ENCODE measurements at places on chromosomes 11 and 22.

DNA sequence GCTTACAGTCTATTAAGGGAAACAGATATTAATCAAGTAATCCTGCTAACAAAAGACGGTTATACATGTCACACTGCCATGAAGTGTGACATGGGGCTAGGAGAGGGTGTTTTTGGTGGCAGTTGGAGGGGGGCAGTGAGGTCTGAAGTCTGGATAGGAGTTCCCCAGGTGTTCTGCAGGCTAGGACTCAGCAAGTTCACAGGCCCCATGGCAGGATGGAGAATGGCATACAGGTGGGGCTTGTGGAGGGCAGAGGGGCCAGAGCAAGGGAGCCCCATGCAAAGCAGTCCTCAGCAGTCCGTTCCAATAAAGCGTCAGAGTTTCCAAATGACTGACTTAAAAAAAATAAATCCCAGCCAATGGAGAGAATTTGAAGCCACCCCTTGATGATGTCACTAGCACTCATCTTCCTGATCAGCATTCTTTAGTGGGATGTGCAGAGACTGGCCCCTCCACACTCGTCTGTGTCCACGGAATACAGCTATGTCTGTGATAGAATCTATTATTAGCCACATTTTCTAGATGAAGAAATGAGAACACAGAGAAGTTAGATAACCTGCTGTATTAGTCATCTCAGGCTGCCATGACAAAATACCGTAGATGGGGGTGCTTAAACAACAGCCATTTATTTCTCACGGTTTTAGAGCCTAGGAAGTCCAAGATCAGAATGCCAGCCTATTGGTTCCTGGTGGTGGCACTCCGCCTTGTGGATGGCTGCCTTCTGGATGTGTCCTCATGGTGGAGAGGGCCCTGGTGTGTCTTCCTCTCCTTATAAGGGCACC is 32.6 kb downstream of the PRDM11 start:
- DNase-seq, result no peak

DNA sequence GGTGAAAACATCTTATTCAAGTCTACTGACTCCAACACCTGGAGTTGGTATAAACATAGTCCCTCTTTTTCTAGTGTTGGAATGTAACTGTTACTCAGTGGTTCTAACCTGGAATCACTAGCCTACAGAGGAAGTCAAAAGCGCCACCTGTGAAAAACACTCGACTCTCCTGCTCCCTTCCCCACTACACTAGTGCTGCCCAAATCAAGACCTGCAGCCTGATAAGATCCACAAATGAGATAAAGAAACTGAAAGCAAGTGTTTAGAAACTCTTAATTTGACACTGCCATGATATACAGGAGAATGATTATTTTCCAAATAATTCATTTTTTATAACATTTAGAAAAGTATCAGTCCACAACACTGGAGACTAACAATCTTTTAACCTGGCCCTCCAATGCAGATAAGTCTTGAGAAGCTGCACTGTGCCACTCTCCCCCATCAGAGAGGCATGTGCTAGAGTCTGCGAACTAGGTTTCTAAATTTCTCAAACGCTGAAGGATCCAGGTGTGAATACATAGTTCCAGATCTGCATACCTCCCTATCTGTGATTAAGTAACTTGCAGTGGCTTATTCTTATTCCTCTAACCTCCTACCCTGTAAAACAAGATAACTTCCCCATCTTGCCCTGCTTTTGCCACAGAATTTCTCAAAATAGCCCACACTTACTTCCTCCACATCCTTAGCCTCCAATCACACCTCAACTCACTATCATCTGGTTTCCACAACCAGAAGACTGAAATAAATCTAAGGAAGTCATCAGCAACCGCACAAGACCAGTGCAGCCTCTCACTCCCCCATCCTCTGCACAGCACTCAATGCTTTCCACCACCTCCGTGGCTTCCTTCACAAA is 88.1 kb downstream of the RRAS2 start:
- DNase-seq, result no peak

GRCh38 chr22:30204742-30205111 is 41.8 kb downstream of the LIF start:
- DNase-seq, result no peak

DNA sequence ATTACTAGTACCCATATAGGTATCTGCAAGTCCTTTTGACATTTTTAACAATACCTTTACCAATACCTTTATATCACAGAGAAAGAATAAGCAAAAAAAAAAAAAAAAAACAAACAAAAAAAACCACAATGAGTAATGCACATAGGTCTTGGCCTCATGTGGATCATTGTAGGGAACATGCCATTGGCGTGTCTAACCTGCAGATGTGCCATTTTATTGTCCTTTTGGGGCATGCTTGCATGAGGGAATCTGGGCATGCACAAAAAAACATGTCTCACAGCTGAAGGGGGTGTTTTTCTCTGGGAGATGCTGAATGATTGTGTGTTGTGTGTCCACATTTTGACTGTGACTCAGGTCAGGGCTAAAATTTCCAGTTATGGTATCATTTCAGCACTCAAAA is 361.6 kb downstream of the GUCY1A2 start:
- DNase-seq, result no peak

DNA sequence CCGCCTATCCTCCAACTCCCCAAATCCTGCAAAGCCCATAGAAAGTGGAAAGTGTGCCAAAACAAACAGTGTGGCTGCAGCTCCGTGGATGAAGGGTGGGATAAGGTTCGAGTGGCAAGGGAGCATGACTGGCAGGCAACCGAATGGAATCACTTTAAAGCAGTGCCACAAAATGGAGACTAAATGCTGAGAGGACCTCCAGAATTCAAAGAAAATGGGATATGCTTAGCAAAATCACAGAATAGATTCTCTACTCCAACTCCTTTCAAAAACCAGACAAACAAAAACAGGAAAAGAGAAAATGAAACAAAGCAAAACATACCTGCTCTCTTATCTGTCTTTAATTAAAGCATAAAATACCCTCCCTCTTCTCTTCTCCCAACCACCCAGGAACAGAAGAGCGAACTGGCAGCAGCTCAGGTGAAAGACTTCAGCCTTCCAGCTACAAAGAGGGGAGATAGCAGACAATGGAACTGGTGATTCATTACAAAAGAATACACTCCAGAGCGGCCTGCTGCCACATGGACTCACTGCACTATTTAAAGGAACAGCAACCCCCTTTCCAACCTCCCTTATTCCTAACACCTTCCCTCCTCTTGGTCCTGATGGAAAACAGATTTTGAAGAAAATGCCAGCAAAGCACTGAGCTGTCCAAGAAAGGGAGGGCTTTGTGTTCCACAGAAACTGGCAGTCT is 118.5 kb downstream of the APOL5 start:
- no peak for DNase-seq

- DNase-seq, result no peak
Measured at GRCh38 chr22:50298937-50299784, 8.3 kb downstream of the PLXNB2 start.

GRCh38 chr22:44406341-44407170 is 91.5 kb downstream of the RTL6 start:
- DNase-seq, result no peak

DNA sequence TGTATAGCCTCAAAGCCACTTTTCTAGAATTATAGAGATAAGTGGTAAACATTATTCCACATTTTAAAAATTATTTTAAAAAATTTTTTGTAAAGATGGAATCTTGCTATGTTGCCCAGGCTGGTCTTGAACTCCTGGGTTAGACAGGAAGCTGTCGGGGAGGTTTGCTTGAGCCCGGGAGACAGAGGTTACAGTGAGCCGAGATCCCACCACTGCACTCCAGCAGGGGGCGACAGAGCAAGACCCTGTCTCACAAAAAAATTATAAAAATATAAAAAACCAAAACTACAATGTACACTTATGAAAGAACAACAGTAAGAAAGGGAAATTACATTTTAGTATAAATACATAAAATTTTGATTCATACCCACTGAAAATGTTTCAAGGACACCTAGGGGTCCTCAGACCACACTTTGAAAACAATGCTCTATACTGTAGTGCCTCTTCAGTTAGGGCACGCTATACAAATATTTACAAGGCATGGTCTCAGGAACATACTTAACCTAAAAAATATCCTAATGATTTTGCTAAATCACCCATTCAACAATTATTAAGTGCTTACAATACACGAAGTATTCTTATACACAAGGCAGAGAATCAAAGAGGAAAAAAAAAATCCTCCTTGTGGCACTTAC is 111.2 kb downstream of the MRTFA start:
- no peak for DNase-seq

- DNase-seq, result no peak
Measured at GRCh38 chr11:25317216-25317615, 820.4 kb downstream of the LUZP2 start.

- DNase-seq, result no peak
Measured at GRCh38 chr22:35914665-35915476, 113.8 kb downstream of the RBFOX2 start.
